ENCODE measurements at places on chromosomes 5 and 9.
A peak's percentile ranks its signal among the peaks of the same experiment; 100 is the strongest.

DNA sequence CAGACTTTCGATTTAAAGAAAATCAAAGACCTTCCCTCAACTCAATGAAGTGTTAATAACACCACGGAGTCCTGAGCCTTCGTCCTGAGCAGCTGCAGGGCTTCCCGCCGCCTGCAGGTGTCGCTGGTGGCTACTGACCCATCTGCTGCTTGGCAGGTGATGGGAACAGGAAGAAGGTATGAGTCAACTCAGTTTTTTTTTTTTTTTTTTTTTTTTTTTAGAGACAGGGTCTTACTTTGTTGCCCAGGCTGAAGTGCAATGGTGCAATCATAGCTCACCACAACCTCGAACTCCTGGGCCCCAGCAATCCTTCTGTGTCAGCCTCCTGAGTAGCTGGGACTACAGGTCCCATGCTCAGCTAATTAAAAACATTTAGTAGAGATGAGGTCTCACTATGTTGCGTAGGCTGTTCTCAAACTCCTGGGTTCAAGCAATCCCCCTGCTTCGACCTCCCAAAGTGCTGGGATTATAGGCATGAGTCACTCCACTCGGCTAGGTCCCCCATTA lies 185.7 kb upstream of the IL12B start:
- DNase-seq, result peak; percentile 63

DNA sequence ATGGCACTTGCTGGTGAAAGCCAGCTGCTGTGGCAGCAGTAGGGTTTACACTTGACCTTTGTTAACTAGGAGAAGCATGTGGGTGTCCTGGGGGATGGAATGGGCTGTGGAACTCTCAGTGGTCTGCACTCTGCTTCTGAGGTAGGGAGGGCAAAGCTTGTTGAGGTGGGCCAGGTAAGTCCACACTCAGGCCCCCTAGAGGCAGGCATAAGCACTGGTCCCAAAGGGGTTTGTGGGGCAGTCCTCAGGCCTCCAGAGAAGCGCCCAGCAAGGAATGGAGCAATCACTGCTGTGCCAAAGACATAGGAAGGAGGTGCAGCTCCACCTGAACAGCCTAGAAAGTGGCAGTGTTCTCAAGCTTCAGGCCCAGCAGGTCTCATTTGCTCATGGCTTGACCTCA lies 34.7 kb downstream of the INSL4 start:
- no peak for DNase-seq

DNA sequence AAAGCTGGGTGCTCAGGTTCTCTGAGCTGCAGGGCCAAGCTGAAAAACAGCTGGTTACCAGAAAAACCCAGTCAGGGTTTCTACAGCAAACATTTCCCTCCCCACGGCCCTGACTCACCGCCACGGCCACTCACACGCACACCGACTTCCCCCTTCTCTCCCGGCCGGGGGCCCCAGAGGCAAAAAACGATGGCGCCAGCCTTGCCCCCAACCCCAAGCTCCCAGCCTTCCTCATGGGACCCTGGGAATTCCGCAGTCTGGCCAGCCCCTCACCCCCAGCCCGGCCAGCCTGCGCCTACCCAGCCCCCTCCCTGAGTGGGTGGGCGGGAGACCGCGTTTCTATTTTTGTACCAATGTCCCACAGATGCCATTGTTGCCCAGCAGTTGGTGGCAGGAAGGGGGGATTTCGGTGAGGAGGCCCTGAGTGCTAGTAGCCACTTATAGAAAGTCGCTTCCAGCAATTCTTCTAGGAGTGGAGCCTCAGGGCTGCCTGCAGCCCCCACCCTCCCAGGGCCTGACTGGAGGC lies 18.4 kb downstream of the ENG start:
- DNase-seq, result no peak

- DNase-seq, result no peak
Observed at GRCh38 chr9:135335691-135336181, 143.8 kb upstream of the PPP1R26 start.

GRCh38 chr5:156799171-156799570 lies 50.9 kb upstream of the PPP1R2B start:
- DNase-seq, result no peak

Data from activated T-helper 9 cell treated with anti-CD3 and anti-CD28 coated beads, Interleukin-2, amount 50 U/mL, for 16 hours (primary cell).